Myometrial cell (primary cell): ENCODE measurements at places on chromosomes 1 and 21. TPM values are rescaled to one million over a fixed set of nuclear protein-coding genes. Genes with fewer than 3 reads are reported as not detected.

Gene NBPF10
- total RNA-seq = 0.58 and 1.1 TPM in 2 replicates

Gene PCNX2
- total RNA-seq = 6.1 and 53.5 TPM in 2 replicates

Gene MPZ
- 3.5 and 20.9 TPM in 2 replicates for total RNA-seq

Gene RORC
- total RNA-seq = not detected in 2 replicates

Gene SDHC
- total RNA-seq = 41.8 and 122 TPM in 2 replicates

Gene CNKSR1
- total RNA-seq = not detected in 2 replicates

Gene ITGB3BP
- 11.5 and 33.5 TPM in 2 replicates for total RNA-seq

Gene TPTE
- total RNA-seq = not detected in 2 replicates
